CD4-positive, alpha-beta T cell treated with Interferon gamma for 1 hour (primary cell): ENCODE measurements at places on chromosomes 5 and 9.

- no peak for DNase-seq
Observed at GRCh38 chr9:97504381-97505216, 3.1 kb downstream of the TMOD1 start.

DNA sequence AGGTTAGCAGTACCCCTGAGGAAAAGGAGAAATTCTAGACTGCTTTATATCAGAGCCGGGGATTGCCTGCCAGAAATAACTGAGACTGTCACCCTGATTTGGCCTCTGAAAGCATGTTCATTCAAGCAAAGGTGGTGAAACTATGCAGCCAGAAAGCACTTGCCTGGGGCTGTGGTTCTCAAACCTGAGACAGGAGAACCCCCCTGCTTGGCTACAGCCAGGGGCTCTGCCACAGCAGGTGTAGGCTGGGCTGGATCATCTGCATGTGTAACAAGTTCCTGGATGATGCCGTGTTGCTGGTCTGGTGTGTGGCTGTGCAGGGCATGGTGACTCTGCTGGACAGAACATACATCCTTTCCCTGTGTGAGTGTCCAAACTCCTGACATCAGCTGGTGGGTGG is 157.8 kb downstream of the NXNL2 start:
- no peak for DNase-seq

- no peak for DNase-seq
Observed at GRCh38 chr5:42948961-42949347, 91.2 kb downstream of the ANXA2R start.

DNA sequence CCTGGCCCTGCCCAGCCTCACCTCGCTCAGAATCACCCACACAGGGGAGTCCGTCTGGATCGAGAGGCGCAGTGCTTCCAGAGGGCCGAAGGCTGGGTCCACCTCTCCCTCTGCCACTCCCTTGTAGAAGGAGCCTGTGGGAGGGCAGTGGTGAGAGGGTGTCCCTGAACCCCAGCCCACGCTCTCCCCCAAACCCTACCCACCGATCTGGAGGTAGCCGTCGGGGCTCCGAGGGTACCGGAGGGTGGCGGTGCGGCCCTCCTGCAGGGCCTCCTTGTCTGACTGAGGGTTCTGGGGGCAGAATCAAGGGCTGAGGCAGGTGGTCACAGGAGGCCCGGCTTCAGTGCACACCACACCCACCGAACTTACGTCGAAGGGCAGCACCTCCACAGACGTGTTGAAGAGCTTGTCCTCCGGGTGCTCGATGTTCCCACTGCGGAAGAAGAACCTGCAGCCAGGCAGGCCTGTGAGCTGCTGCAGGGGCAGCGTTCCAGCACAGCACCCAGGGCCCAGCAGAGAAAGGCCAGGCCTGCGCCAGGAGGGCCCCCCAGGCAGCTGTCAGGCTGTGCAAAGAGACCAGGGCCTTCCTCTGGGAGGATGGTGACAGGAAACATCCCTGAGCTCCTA is 4.5 kb downstream of the LTC4S start:
- DNase-seq = no peak

GRCh38 chr5:110880413-110880812 is 141.6 kb downstream of the SLC25A46 start:
- no peak for DNase-seq

DNA sequence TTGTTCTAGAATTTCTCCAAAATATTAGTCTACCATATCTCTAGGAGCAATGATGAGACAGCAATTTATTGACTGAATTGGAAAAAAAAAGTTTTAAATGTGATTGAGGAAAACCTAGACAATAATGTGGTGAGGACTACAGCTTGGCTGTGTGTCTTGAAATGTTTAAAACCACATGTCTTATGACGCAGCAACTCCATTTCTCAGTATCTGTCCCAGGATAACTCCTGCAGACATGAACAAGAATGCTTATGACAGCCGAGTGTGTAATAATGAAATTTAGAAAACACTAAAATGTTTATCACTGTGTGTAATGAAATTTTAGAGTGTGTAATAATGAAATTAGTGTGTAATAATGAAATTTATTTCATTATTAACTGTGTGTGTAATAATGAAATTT is 254.1 kb upstream of the DAPK1 start:
- DNase-seq = no peak

GRCh38 chr9:94995048-94995693 is 268.7 kb downstream of the AOPEP start:
- no peak for DNase-seq

DNA sequence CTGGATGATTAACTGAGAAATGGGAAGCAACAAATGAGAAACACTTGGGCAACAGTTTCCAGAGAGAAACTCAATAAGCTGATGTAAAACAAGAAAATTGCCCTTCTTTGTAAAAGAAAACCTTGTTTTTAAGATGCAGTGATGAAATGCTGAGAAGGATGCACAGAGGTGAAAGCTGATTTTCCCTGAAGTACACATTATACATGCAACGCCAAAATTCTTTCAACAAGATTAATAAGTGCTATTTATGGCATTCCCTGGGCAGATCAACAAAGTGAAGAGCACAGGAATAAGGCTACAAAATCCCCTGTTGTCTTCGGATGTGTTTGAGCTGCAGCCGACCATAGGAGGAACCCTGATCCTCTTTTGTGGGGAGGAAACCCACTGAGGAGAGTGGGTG is 208.0 kb upstream of the ANKH start:
- no peak for DNase-seq

- DNase-seq = no peak
Observed at GRCh38 chr5:33362915-33363314, 77.8 kb upstream of the TARS1 start.

GRCh38 chr5:176728831-176729251 is 81.5 kb upstream of the UNC5A start:
- DNase-seq = no peak

DNA sequence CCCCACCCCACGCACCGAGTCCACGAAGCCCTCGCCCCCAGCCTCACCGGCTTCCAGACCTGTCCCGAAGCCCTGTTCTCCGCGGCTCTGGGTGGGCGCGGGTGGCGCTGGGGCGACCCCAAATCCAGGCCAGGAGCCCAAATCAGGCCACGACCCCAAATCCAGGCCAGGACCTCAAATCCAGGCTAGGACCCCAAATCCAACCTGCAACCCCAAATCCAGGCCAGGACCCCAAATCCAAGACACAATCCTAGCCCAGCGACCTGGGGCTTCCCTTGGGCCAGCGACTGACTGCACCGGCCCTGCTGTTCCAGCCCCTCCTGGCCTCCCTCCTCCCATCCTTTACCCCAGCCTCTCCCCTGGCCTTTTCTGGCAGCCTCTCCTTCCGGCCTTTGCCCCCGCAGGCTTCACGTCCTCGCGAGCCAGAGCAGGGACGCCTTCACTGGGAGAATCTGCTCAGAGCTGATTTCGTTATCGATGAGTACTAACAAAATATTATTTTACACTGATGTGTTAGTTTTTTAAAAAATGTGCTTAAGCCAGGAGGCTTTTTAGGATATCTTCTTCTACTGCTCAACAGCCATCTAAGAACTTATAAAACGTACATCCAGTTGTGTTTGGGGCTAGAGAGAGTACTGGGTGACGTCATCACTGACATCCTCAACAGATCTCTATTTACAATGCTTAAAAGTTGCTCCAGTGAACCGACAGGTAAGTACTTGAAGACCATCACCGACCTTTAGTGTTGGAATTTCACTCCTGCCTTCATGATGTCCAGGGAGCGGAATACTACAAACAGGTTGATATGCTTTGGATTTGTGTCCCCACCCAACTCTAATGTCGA is 34.7 kb downstream of the TRIP13 start:
- no peak for DNase-seq

DNA sequence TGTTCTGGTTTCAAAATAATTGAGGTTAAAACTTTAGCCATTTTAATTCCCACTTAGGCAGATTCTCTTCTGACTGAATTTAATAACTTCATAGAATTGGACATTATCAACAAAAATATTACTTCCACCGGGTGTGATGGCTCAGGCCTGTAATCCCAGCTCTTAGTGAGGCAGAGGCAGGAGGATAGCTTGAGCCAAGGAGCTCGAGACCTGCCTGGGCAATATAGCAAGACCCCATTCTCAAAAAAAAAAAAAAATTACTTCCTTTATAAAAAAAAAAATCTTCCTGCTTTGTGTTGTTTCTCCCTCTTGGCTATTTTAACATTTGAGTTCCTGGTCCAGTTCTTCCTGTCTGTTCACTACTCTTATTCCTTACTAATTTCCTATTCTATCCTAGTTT is 18.0 kb downstream of the APC start:
- no peak for DNase-seq

GRCh38 chr9:130930132-130930803 is 8.8 kb downstream of the FIBCD1 start:
- no peak for DNase-seq
